ENCODE measurements at places on chromosomes 3 and 15. TPM values are rescaled to one million over a fixed set of nuclear protein-coding genes. Genes with fewer than 3 reads are reported as not detected.

The SEMA5B gene
- total RNA-seq = not detected

DNA sequence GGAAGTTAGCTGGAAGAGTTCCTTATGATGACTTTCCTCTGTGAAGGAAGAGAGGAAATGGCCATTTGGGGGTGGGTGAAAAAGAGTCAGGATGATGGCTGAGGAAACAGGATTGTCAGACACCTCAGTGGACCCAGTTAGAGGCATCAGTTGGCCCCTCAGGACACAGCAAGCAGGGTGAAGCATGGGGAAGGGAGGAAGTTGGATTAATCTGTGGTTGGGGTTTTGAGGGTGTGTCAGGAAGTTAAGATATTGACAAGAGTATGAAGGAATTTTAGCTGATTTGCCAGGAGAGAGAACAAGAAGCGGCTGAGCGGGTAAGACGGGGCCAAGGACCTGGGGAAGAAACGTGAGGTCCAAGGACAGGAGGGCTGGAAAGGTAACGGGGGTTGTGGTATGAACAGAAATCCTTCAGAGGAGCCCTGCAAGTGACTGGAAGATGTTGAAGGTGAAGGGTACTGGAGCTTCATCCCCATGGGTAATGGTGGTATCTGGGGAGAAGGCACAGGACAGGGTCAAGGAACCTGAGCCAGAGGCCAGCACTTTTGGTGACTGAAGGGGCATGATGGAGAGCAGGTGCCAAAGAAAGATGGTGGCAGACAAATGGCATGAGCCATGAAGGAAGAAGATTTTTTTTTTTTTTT, 2.7 kb downstream of the UQCC5 start:
- no peak overlapping the region for H3K4me3 ChIP-seq
- H3K36me3 ChIP-seq = no peaks in the 10 kb centered on the region
- no peak overlapping the region for H3K27ac ChIP-seq
- DNase-seq = no peak
- H3K27me3 ChIP-seq = no peaks in the 10 kb centered on the region
- peaks cover 5% of the 10 kb centered on the region for H3K4me1 ChIP-seq

DNA sequence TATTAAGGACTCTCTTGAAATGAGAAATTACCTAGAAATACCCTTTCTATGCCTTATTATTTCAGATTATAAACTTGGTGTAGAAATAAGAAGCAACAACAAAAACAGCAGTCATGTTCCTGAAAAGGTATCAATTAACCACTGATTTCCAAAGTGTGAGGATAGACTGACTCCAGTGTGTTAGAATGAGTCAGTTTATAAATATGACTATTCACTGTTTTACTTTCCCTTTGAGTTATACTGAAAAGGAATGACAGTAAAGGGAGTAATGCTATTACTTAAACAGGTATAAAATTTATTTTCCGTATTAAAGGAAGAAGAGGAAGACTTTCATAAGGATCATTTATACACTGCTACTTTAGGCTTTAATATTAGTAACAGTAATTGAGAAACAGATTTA, 12.9 kb downstream of the GMNC start:
- DNase-seq = no peak
- no peaks in the 10 kb centered on the region for H3K36me3 ChIP-seq
- H3K27ac ChIP-seq = no peak overlapping the region
- no peak overlapping the region for H3K4me3 ChIP-seq

The ZSCAN2 gene
- 9.2 TPM for total RNA-seq

GRCh38 chr3:15348246-15348645, 15.9 kb upstream of the SH3BP5 start:
- H3K27ac ChIP-seq = no peak overlapping the region
- H3K4me1 ChIP-seq = no peaks in the 10 kb centered on the region
- H3K4me3 ChIP-seq = no peak overlapping the region
- H3K36me3 ChIP-seq = no peaks in the 10 kb centered on the region
- H3K27me3 ChIP-seq = peaks cover 2% of the 10 kb centered on the region

DNA sequence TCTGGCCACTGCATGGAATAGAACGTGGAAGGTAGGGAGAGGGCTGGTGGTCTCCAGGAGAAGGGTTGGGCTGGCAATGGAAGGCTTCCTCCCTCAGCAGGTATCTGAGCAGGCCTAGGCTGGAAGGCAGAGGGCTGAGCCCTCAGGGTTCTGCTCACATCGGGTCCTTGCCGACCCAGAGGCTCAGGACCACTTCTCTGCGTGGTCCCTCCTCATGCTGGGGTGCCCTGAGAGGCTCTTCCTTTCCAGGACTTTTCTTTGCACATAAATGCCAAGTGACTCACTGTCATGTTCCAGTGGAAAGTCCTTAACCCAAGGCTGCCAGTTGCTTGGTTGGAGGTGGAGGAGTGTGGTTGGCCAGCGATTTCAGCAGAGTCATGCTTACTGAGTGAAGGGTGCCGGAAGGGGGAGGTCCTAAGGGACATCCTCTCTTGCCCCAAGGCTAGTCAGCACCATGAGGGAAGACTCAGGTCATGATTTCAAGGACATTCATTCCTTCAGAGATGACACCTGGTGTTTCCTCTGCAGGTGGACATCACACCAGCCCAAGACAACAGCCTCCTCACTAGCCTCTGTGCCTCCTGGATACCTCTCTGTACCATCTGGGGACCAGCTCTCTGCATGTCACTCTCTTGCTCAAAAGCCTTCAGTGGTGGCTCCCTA, 8.2 kb downstream of the SLC6A6 start:
- H3K4me3 ChIP-seq = no peak overlapping the region
- H3K4me1 ChIP-seq = peaks cover 17% of the 10 kb centered on the region

The SIDT1 gene
- total RNA-seq = not detected

The NR2E3 gene
- 0.77 TPM for total RNA-seq

- peak; percentile 88 for DNase-seq
- H3K4me1 ChIP-seq = no peaks in the 10 kb centered on the region
- H3K4me3 ChIP-seq = no peak overlapping the region
- H3K36me3 ChIP-seq = no peaks in the 10 kb centered on the region
- H3K27me3 ChIP-seq = no peaks in the 10 kb centered on the region
These were observed 695.4 kb downstream of the FHIT start for GRCh38 chr3:60555686-60556354.

GRCh38 chr3:8822141-8822540, 52.7 kb upstream of the OXTR start:
- H3K36me3 ChIP-seq = no peaks in the 10 kb centered on the region
- no peak overlapping the region for H3K4me3 ChIP-seq
- H3K27ac ChIP-seq = no peak overlapping the region
- H3K27me3 ChIP-seq = no peaks in the 10 kb centered on the region

The VEPH1 gene
- total RNA-seq = 34.7 TPM

DNA sequence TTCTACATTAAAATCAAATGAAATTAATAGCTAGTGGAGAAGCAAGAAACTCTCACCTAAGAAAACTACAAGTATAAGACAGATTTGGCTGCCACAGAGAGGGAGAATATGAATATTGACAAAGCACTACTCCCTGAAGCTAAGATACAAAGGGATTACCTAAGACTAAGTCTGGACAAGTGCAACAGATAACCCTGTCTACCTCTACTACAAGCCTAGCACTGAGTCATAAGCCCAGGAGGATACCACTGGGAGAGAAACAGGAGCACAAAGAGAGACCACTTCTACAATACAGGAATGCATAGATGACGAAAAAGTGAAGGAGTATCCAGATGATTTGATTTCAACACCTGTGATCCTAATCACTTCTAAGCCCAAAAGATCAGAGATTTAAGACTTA, 10.4 kb downstream of the ATP13A4 start:
- H3K27me3 ChIP-seq = no peaks in the 10 kb centered on the region
- H3K4me3 ChIP-seq = no peak overlapping the region
- DNase-seq = no peak
- H3K36me3 ChIP-seq = no peaks in the 10 kb centered on the region

GRCh38 chr3:141828890-141829289, 47.6 kb upstream of the ATP1B3 start:
- peak; percentile 47 for DNase-seq
- no peak overlapping the region for H3K27ac ChIP-seq
- no peaks in the 10 kb centered on the region for H3K4me1 ChIP-seq

The SLC2A2 gene
- not detected for total RNA-seq

GRCh38 chr15:81332326-81332725, 8.4 kb upstream of the STARD5 start:
- no peak overlapping the region for H3K4me3 ChIP-seq
- H3K27me3 ChIP-seq = no peaks in the 10 kb centered on the region
- H3K4me1 ChIP-seq = peaks cover 5% of the 10 kb centered on the region

DNA sequence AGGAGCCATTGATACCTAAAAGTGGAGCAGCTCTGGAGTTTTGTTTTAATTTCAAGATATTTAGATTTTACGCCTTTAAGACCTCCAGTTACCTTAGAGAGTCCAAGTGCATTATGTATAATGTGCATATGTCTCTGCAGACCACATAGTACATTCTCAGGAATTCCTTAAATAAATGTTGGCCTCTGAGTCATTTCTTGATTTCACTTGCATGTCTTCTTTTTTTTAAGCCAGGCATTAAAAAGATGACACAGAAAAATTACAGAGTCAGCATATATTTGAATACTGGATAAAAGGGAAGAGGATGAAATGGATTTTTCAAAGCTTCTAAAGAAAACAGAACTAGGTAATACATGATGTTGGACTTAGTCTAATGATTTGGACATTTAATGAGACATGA, 125.2 kb downstream of the TMCO5A start:
- H3K4me3 ChIP-seq = no peak overlapping the region
- no peaks in the 10 kb centered on the region for H3K36me3 ChIP-seq
- H3K27me3 ChIP-seq = no peaks in the 10 kb centered on the region
- H3K27ac ChIP-seq = no peak overlapping the region
- peaks cover 8% of the 10 kb centered on the region for H3K4me1 ChIP-seq

DNA sequence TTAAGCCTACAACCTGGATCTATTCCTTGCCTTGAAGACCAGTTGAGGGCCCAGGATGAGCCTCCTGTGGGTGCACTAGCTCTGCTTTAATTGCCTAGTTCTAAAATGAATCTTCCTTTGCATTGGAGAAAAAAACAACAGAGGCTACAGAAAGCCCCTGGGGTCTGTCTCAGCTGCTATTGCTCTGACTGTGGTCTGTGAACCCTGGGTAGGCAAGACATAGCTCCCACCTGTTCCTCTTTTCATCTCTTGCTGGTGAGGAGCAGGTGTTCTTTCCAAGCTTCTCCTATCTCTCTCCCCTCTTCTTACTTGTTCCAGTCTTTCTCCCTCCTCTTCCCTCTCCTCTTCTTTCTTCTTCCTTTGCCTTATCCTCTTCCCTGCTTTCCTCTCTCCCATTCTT, 28.8 kb downstream of the RBP2 start:
- no peak overlapping the region for H3K27ac ChIP-seq
- DNase-seq = no peak
- no peaks in the 10 kb centered on the region for H3K27me3 ChIP-seq
- no peaks in the 10 kb centered on the region for H3K4me1 ChIP-seq
- H3K36me3 ChIP-seq = no peaks in the 10 kb centered on the region

DNA sequence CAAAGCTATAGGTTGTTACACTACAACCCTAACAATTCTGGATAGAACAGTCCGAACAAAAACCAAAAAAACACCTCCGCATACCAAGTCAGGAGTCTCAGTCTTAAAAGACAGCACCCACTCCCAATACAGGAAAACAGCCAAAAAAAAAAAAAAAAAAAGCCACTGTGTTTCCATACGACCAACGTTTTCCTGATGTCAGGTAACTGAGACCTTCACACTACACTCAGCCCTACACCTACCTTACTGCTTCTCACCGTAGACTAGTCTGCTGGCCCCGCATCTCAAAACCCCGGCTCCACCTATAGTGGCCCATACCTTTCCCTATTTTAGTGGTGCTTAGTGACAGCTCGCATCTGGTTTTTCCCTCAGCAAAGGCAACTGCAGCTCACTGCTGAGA, 339.5 kb upstream of the ADAMTS9 start:
- peaks cover 2% of the 10 kb centered on the region for H3K27me3 ChIP-seq
- H3K4me3 ChIP-seq = no peak overlapping the region
- no peak for DNase-seq
- H3K27ac ChIP-seq = no peak overlapping the region
- H3K4me1 ChIP-seq = no peaks in the 10 kb centered on the region

DNA sequence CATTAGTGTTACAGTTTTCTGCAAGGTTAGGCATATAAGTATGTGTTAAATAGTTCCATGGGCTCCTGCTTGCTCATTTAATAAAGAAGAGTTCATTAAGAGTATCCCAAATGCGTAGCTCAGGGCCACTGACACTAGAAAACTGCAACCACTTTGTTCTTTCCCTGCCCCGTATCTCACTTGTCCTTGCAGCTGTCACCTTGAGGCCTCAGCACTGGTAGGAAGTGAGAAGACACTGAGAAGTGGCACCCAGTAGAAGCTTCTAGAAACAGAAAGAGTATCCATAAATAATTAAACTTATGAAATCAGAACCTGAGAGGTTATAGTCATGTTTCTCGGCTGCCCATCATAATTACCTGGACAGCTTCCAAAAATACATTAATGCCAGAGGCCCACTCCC, 266.0 kb downstream of the KCNMB2 start:
- no peak overlapping the region for H3K27ac ChIP-seq
- no peak overlapping the region for H3K4me3 ChIP-seq
- no peaks in the 10 kb centered on the region for H3K4me1 ChIP-seq
- DNase-seq = no peak

GRCh38 chr3:18007980-18008379, 265.5 kb upstream of the TBC1D5 start:
- DNase-seq = peak; percentile 86
- no peaks in the 10 kb centered on the region for H3K4me1 ChIP-seq
- no peaks in the 10 kb centered on the region for H3K27me3 ChIP-seq
- no peak overlapping the region for H3K4me3 ChIP-seq
- H3K36me3 ChIP-seq = no peaks in the 10 kb centered on the region

GRCh38 chr3:171461525-171461917, 1.3 kb upstream of the TNIK start:
- H3K4me3 ChIP-seq = peak overlapping the region; percentile 90
- H3K4me1 ChIP-seq = peaks cover 8% of the 10 kb centered on the region
- no peaks in the 10 kb centered on the region for H3K27me3 ChIP-seq
- H3K36me3 ChIP-seq = no peaks in the 10 kb centered on the region
- DNase-seq = no peak

The STAB1 gene
- under 0.01 TPM for total RNA-seq

- H3K27ac ChIP-seq = no peak overlapping the region
- H3K27me3 ChIP-seq = no peaks in the 10 kb centered on the region
- peaks cover 23% of the 10 kb centered on the region for H3K4me1 ChIP-seq
- no peak for DNase-seq
- H3K4me3 ChIP-seq = no peak overlapping the region
- H3K36me3 ChIP-seq = no peaks in the 10 kb centered on the region
These were observed 33.4 kb upstream of the RARRES1 start for GRCh38 chr3:158765518-158766205.

DNA sequence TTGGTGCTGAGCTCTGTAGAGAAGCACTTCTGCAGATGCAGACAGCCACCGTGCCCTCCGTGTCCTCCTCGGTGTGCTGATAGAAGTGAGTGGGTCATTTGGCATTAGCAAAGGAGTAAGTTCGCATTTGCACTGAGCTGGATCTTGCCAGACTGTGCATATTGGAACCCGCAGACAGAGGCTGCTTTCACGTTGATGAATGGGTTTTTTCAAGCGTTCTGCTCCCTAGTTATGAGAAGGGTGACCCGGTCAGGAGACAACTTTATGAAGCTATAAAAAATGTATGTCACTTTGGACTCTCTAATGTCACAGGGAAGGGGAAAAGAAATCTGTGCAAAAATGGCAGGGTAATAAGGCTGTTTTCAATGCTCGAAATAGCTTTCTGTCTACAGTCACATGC, 739.4 kb downstream of the MCTP2 start:
- H3K4me1 ChIP-seq = no peaks in the 10 kb centered on the region
- H3K27ac ChIP-seq = no peak overlapping the region
- no peaks in the 10 kb centered on the region for H3K27me3 ChIP-seq
- H3K4me3 ChIP-seq = no peak overlapping the region
